ENCODE measurements at places on chromosomes 5 and 9.

GRCh38 chr5:32223972-32224609 is 50.0 kb upstream of the GOLPH3 start:
- no peak for DNase-seq

GRCh38 chr5:137636830-137637714 is 98.8 kb downstream of the KLHL3 start:
- DNase-seq: no peak

GRCh38 chr9:128286440-128286839 is 10.4 kb downstream of the SWI5 start:
- DNase-seq: no peak

- DNase-seq: no peak
These were observed 50.7 kb upstream of the FKTN start for GRCh38 chr9:105507096-105507790.

DNA sequence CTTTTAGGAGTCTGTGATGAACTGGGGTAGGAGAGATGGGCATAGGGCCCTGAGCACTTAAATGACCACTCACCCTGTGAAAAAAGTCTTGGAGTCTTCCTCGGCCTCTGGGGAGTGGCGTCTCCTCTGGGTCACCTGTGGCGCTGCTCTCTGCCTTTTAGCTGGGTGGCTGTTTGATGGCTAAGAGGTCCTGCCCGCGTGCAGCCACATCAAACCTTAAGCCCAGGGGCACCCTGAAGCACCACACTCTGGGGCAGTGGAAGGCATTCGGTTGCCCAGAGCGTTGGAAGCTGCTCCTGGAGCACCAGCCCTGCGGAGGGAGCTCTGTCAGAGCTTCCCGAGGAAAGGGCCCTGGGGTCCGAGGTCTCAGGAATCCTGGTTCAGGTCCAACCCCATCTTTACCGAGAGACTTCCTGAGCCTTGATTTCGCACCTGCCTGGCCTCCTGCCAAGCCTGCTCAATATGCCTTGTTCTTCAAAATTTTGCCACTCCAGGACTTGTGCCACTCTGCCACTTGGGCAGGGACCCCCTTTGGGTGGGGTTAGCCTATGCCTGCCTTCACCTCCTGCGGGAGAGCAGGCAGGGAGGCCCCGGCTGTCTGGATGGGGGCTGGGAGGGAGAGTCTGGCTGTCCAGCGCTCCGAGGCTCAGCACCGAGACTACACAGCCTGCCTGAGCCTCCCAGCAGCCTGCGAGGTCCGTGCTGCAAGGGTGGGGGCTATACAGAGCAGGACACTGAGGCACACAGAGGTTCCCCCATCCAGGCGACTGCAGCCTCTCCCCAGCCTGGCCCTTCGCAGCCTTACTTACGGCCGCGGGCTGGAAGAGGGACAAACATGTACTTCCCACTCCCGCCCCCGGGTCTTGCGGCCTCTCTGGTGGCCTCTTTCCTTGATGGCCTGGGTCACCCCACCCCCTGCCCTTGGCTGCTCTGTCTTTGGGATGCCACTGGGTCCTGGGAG is 63.4 kb upstream of the RNU6ATAC start:
- no peak for DNase-seq

- DNase-seq: no peak
These were observed 15.0 kb downstream of the PRR16 start for GRCh38 chr5:120479066-120479465.

GRCh38 chr5:151811593-151812321 is 40.0 kb downstream of the G3BP1 start:
- no peak for DNase-seq

- no peak for DNase-seq
These were observed 7.7 kb downstream of the IL17B start for GRCh38 chr5:149371296-149371962.

DNA sequence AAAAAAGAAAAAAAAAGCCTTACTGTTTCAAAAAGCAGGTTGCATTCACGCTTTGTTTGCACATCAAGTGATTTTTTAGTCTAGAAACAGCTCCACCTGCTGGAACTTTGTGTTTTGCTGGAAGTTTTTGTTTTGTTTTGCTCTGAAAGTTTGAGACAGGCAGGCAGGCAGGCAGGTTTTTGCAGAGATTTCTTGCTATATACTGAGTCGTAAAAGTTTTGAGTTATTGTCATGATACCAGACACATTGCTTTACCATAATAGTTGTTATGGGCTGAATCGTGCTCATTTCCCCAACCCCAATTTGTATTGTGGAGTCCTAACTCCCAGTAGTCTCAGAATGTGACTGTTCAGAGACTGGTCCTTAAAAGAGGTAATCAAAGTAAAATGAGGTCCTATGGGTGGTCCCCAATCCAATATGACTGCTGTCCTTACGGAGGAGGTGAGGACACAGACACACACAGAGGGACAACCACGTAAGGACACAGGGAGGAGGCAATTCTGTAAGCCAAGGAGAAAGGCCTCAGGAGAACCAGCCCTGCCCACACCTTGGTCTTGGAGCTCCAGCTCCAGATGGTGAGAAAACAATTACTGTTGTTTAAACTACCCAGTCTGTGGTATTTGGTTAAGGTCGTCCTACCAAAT is 20.9 kb downstream of the OR2Y1 start:
- no peak for DNase-seq

DNA sequence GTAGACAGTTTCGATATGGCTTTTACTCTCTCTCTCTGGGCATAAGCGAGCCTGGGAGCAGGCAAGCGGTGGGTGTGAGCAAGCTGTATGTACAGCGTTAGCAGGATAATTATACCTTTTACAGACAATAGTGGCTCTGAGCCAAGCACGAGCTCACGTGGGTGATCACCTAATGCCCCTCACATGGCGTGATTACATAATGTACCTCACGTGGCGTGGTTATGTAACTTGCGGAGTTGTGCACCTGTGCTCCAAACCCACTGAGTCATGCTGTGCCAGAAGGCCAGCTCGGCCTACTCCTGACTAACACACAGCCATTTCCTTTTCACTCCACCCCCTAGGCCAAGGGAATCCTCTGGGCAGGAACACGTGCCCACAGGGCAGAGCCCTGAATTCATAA is 797.2 kb downstream of the EFNA5 start:
- DNase-seq: no peak

GRCh38 chr5:166365164-166365563 is 1926.3 kb upstream of the WWC1 start:
- DNase-seq: no peak

DNA sequence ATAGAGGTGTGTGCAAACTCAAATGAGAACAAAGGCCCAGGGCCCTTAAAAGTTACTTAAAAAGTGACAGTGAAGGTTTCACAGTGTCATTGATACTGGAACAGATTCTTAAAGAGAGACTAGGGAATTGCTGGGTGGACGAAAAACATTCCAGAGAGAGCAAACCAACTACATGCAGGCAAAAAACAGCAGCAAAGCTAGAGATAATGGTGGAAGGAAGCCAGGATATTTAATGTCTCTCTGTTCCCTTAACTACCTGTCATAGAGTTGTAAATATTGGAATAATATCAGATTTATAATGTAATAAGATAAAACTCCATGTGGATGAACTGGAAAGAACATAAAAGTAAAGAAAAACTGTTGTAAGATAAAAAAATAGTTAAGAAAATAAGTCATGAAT is 508.6 kb downstream of the TAF11L14 start:
- DNase-seq: no peak

GRCh38 chr9:110891760-110892159 is 146.5 kb downstream of the LPAR1 start:
- no peak for DNase-seq

DNA sequence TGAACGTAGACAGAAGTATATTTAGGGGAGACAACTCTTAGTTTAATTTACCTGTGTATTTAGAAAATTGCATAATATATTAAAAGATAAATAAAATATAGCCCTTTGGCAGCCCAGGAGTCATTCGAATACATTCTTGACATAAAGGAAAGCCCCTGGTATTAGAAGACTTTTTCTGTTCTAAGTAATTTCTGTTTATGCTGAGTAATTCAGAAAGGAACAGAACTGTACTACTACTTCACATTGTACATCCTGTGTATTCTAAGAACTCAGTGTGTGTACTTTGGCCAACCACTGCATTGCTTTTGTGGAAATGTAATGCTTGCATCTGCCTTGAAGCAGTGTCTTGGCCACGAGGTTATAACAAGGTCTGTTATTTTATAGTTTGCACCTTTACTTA is 136.4 kb downstream of the KDM4C start:
- DNase-seq: no peak

DNA sequence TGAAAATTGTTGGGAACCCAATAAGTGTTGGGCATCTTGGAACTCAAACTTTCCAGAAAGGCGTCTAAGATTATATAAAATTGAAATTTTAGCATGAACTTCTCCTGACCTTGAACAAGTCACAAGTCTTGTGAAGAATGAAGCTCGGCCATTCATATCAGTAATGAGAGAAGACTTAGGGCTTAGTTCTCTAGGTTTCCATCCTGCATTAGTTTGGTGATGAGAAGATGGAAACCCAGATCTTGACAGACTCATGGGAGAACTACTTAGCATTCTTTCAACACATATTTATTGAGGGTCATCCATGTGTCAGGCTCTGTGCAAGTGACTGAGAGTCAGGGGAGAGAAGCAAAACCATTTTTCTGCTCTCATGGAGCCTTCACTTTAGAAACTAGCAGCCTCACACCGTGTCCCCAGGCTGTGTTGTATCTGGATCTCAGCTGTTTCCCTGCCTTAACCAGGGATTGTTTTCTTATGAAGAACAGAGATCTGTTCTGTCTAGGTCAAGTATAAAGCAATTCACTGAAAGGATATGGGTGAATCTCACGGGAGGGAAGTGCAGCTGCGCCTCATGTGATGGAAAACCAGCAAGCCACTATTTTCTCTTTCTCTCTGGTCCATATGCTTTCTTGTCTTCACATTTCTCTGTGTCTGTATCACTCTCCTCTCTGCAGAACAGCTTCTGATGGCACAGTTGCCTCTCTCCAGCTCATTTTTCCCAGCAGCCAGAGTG is 3.4 kb downstream of the GARNL3 start:
- no peak for DNase-seq

DNA sequence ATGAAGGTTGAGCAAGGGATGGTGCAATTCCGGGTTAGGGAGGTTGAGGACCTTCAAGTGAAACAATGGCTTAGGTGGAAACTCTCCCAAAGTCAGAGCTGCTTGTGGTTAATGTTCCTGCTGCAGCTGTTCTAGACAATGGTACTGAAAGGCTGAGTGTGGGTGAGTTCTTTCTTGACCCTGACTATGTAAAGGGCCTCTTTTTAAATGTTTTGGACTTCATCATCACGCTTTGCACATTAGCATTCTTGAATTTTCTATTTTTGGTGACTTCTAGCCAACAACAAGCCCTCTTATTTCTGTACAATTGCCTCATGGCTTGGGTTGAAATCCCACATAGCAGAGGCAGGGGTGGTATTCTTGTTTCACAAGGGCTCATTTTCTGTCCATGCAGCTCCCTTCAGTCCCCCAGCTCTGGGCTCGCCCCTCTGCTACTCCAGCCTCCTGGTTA is 136.3 kb upstream of the ANKRD55 start:
- no peak for DNase-seq

- DNase-seq: no peak
These were observed 14.3 kb downstream of the ATPSCKMT start for GRCh38 chr5:10235350-10235749.

GRCh38 chr5:54544044-54544443 is 26.5 kb downstream of the SNX18 start:
- DNase-seq: no peak

GRCh38 chr5:17424674-17425073 is 73.4 kb upstream of the TAF11L2 start:
- DNase-seq: no peak

- DNase-seq: no peak
These were observed 933.4 kb downstream of the PTPRD start for GRCh38 chr9:9679433-9679832.

- no peak for DNase-seq
These were observed 1353.7 kb upstream of the ACO1 start for GRCh38 chr9:31030741-31031202.

DNA sequence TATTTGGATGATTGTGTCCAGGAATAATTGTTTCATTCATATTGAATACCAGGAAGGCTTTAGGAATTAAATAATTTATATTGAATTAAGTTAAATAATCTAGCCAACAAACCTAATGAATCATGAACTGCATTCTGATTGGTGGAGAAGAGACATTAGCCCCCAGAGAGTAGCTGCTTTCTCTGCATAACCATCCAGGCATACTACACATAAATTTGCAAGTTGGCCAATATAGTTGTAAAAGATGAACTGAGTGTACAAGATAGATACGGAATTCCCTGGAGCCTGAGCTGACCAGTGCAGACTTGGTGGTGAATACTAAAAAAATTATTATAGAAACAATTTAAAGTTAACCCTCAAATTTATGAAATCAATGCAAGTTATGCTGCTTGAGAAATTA is 311.8 kb upstream of the KIF2A start:
- no peak for DNase-seq

- no peak for DNase-seq
These were observed 178.9 kb downstream of the SREK1 start for GRCh38 chr5:66322786-66323528.

DNA sequence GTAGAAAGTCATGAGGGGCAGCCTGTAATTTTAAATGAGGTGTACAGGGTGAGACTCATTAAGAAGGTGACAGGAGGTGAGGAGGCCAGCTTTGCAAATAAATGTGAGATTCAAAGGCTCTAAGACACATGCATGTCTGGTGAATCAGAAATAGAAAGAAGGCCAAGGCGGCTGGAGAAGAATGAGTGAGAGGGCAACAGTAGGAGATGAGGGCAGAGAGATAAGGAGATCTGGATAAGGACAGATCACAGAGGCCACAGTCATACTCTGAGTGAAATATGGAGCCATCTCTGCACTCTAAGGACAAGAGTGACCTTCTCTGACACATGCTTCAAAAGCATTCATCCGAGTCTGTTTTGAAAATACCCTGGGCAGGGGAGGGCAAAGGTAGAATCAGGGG is 90.7 kb downstream of the RAD23B start:
- DNase-seq: no peak

- DNase-seq: no peak
These were observed 23.8 kb upstream of the AP3B1 start for GRCh38 chr5:78318337-78318736.

- no peak for DNase-seq
These were observed 14.8 kb downstream of the PIP5K1B start for GRCh38 chr9:68719847-68720246.

DNA sequence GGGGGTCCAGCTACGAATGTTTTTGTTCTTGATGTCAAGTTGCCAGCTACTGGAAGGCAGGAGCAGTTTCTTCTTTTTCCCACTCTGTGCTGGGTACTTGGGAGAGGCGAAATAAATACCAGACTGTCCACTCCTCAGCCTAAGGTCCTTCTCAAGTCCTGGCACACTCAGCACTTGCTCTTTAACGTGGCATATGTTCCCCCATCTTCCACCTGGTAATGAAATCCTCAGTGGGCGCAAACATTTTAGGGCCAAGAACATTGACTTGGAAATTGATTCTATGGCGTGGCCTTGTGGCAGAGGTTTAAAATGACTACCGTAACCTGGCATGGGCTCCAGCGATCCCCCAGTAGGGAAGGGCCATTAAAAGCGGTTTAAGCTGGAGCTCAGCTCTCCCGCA is 51.1 kb upstream of the UBTD2 start:
- no peak for DNase-seq
